ENCODE measurements at places on chromosomes 6 and 20.

GRCh38 chr6:118525913-118526780 lies 21.9 kb upstream of the PLN start:
- no peak for DNase-seq

GRCh38 chr6:121597654-121598053 lies 162.2 kb downstream of the GJA1 start:
- DNase-seq: no peak

DNA sequence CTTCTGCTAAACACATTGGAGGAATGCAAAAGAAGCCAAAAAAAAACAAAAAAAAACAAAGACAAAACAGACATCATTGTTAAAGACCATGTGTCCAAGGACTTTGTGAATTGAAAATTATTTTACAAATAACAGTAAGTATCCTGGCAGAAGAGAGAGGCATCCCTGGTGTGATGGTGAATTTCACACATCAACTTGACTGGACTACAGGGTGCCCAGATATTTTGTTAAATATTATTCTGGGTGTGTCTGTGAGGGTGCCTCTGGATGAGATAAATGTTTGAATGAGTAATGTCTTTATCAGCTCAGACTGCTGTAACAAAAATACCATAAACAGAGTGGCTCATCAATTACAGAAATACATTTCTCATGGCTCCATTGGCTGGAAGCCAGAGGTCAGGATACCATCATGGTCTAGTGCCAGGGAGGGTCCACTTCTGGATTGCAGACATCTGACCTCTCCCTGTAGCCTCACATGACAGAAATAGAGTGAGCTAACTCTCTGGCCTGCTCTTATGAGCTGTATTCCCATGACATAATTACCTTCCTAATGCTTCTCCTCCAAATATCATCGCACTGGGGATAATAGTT lies 12.2 kb upstream of the C6orf118 start:
- no peak for DNase-seq

DNA sequence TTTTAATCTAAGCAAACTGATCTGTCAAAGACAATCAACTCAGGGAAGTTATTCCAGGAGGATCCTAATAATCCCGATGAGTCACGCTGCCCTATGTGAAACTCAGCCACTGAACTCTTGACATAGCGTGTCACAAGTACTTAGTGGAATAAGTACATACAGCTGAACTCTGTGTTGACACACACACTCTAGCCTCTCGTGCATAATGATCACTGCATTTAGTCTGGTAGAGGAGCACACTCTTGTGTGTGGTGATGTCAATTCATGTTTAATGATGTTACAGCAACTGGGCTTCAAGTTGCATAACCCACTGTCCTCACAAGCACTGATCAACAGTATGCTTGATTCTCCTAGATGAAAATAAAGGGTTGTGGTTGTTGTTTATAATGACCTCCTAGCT lies 148.3 kb downstream of the HACE1 start:
- no peak for DNase-seq

DNA sequence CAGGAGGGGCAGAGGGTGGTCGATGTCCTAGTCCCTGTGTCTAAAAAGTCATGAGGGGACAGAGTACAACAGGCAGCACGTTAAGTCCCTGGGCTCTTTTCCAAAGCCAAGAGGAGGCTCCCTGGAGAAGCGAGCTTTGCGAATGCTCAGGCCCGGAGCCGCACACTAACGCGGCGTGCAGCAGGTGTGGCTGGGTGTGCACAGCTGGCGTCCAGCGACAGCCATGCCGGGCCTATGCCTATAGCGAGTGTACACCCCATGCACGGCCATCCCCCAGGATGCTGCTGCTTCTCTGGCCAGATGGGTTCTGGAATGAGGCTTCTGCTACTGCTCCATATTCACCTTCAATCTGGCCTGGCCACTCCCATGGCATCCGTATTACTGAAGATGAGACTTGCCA lies 131.3 kb downstream of the PRND start:
- DNase-seq: no peak

DNA sequence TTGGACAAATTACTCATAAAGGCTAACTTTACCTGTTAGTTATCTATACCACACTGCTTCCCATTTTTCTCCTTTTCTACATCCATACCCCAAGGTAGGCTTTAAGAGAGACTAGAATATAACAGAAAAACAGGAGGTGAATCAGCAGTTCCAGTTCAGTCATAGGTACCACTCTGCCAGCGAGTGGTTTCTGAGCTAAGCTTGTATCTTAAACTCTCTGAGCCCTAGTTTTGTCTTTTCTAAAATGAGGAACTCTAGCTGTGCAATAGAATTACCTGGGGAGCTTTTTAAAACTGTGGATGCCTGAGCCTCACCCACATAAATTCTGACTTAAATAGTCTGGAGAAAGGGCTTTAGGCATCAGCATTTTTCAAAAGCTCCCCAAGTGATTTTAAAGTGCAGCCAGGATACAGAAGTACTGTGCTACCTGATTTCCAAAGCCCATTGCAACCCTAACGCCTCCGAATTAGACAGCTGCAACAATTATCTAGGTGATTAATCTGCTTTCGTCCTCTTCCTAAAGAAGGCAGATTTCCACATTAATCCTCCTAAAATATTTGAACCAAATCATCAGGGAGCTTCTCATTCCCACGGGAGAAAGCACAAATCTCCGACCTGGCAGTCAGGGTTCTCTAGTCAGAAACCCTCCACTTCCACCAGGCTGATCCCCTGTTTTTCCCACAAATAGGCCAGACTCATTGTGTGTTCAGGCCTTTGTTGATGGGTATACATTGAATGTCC lies 37.4 kb upstream of the RPL7L1 start:
- no peak for DNase-seq

- no peak for DNase-seq
These were observed 45.3 kb downstream of the NINL start for GRCh38 chr20:25539742-25540672.

DNA sequence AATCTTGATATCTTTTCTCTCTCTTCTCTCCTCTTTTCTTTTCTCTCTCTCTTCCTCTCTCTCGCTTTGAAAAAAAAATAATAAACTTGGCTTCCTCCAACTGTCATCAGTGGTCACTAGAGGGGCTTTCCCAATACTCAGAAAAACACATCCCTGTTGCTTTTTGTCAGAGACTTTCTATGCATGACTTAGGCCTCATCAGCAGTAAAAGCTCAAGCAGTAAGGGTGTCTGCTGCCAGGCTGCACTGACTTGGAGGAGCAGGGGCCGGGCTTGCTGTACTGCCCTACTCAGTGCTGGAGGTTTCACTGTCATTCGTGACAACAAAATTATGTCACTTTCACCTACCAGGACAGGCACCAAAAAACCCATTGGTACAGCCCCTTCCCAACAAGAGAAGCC lies 272.0 kb downstream of the ADGB start:
- no peak for DNase-seq

DNA sequence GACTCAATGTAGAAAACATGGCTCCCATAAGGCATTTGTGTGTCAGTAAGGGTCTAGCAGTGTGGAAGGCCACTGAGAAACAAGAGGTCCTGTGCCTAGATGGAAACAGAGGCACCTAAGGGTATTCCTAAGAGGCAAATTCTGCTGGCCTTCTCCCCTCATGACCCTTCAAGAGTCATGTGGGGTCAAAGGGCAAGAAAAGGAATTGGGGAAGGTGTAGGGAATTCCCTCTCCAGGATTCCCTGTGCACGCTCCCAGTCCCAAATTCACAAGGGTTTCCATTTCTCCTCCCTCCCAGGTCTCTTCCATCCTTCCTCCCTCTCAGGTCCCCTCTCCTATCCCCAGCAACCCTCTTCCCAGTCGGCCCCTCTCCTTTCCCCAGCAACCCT lies 568 bp downstream of the AGPAT1 start:
- DNase-seq: no peak

DNA sequence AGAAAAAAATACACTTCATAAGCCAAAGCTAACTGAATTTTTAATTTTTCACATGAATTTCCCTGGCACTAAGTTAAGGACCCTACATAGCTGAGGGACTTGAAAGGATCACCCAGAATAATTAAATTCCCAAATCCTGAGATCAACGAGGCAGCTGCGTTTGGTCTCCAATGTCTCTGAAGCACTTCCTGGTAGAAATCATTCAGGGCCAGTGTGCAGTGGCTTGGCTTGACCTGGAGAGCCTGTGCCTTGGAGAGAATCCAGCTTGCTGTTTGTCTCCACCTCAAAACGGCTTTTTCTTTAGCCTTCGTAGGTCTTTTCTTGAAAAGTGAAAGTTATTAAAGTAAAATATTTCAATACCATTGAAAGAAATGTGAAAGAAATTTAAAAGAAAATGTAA lies 92.4 kb downstream of the SMOC2 start:
- DNase-seq: no peak

GRCh38 chr6:139337830-139338229 lies 36.6 kb downstream of the CITED2 start:
- DNase-seq: no peak

DNA sequence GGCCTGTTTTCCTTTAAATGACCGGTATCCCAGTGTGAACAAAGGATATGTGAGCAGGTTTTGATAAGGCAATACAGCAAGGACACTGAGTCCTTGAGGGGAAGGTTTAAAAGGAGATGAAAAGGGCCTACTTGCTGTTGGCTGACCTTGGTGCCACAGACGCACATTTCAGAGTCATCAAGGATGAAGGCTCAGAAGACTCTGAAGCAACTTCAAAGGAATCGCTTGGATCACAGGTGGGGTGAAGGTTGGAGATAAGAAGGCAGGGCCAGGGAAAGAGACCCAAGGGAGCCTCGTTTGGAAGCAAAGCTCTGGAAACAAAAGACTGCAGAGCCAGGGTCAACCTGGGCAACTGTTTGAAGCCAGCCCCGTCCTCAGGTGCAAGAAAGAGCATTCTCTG lies 30.1 kb upstream of the PNPLA1 start:
- no peak for DNase-seq

- no peak for DNase-seq
These were observed 4.1 kb downstream of the CALHM6 start for GRCh38 chr6:116465246-116465645.

GRCh38 chr6:34656378-34657036 lies 40.1 kb downstream of the ILRUN start:
- no peak for DNase-seq

DNA sequence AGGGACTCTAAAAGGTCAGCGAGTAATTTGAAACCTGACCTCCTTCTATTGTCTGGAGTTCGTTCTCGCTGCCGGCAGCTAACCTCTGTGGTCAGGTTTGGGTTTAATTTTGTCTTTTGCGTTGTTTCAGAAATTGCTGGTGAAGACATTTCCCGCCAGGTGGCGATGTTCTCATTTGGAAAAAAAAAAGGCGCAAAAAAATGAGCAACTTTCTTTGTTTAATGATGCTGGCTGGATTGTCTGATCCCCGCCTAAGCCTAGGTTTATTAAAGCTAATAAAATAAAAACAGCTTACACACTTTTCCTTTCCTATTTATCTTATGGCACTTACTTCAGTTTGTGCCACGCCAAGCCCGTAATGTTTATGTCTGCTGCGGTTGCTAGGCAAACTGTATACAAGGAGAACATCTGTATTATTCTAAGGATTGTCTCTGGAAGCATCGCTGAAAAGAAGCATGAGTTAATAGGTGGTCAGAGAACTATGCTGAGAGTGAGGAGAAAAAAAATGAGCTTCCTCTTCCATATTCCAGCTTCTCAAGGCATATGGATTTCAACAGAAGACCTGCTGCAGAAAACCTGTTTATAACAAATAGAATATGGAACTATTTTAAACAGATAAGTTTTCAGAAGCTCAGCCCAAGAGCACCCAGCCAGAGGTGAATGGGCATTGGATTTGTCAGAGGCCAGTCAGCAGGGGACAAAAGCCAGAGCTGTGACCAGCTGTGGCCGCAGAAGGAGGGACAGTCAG lies 205.7 kb downstream of the DOK5 start:
- no peak for DNase-seq

DNA sequence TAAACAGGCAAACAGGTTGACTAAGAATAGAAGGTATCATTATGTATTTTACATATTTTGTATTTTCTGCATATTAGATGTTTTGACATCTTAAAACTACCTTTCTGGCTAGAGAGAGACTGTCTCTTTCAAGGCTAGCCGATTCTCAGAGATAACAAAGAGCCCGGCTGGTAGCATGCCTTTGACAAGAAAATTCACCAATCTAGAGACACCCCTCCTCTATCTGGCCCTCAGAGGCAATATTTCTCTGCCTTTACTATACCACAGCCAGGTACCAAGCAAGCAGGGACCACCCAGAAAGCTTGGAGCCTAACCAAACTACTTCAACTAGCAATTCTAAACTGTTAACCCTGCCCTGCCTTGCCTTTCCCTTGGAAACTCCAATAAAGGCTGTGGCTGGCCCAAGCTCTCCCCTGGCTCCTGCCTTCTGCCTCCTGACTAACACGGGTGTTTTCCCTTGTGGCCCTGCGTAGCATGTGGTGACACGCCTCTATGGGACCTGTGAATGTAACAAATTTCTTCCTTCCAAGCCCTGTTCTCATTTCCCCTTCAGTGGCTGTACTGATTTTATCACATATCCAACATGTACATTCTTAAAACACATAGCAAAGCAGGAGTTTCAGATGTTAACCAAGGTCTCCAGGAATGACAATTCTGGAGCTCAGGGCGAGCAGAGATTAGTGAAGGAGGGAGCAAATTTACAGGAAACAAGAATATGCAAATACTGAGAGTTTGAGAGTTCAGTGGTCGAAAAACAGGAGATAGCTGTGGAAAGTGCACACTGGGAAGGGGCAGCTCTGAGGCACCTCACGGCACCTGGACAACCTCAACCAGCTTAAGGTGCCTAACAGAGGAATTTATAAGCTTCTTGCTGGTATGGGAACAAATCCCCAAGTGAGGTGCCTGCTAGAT lies 120.8 kb downstream of the BACH2 start:
- DNase-seq: peak; percentile 49

DNA sequence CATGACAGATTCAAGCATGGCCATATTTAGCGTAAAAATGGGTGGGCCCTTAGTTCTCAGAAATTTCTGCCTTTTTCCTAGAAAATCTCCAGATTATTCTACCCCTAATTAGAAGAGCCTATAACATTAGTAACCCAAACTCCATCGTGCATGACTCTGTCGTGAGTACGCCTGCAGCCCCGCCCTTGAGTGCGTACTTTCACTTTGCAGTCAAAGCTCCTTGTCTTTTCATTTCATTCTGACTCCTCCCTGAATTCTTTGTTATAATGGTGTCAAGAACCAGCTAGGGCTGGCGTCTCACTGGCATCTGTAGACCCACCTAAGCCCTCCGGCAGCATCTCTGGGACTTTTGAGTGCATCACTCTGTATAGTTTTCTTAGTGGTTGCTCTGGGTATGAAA lies 61.7 kb upstream of the NOX3 start:
- DNase-seq: no peak

GRCh38 chr20:44911264-44911921 lies 1.5 kb downstream of the PABPC1L start:
- peak; percentile 31 for DNase-seq

DNA sequence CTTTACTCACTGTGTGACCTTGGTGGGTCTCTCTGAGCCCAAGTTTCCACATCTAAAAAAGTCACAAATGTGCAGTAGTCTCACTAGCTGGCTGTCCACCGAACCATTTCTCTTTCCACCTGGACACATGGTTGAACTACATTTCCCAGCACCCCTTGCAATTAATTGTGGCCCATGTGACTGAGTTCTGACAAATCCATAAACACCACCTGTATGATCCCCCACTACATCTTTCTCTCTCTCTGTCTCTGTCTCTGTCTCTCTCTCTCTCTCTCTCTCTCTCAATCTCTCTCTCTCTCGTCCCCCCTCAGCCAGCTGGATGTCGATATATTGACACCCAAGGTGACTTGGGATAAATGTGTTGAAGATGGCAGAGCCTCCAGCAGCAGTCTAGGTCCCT lies 42.8 kb downstream of the SNHG17 start:
- no peak for DNase-seq

GRCh38 chr20:44409132-44409600 lies 53.7 kb downstream of the HNF4A start:
- DNase-seq: no peak
